Kidney capillary endothelial cell (primary cell): ENCODE measurements at places on chromosomes 5 and 9.

- no peak for DNase-seq
These were observed 552.8 kb upstream of the ST8SIA4 start for GRCh38 chr5:101455851-101456250.

DNA sequence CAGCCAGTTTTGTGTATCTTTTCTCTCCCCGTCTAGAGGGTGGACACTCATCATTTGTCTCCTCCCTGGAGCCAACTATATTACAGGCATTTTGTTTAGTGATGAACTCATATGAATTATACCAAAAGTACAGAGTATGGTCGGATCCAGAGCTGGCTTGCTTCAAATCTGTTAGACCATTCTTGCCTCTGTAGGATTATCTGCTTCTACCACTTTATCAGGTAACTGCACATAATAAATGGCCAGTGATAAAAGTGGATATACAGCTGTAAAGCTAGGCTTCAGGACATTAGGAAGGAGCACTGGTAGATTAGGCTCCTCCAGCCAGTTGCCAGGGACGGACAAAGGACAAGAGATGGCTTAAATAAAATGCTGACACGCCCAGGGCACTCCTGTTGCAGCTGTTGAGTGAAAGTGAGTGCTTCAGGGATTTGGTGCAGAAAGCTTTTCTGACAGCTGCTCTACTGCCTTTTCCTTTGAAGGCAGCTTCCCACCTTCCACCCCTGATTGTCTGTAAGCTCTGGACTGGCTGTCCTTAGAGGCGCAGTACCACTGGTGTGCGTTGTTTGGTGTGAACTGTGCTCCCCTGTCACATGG is 259.2 kb downstream of the PDZD2 start:
- no peak for DNase-seq

DNA sequence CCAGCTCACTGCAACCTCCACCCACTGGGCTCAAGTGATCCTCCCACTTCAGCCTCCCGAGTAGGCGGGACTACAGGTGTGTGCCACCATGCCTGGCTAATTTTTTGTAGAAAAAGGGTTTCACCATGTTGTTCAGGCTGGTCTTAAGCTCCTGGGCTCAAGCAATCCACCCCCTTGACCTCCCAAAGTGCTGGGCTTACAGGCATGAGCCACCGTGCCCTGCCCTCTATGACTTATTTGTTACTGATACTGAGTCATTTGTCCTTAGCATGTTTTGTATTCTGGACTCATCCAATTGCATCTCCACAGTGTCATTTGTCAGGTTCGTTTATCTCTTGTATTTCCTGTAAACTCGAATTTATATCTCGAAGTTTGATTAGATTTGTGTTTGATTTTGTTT is 2.7 kb upstream of the ITK start:
- no peak for DNase-seq

DNA sequence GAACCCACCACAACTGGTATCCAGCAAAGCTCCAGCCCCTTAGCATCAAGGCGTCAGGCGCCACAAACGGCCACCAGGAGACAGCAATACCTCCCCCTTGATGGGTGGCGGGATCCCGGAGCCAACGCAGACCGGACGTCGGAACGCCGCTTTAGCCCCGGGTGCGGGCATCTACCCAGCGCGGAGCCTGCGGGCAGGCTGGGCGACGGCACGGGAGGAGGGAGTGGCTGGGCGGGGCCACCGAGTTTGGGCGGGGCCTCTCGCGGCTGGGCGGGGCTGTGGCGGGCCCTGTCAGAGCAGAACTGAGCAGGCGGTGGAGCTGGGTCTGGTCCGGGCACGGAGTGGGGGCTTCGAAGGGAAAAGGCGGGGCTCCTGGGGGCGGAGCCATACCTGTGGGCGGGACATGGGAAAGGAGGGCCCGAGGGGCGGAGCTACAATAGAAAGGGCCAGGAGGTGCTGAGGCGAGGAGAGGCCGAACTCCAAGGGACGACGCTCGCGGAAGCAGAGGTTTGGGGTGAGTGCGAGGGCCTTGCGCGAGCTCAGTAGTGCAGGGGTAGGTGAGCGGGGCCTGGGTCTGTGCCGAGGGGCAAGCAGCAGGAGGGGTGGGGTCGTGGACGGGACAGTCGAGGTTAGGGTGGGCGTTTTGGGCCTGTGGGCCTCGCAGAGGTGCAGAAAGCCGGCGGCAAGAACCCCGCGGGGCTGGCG is 40.2 kb upstream of the GARNL3 start:
- DNase-seq = peak; percentile 53

- no peak for DNase-seq
These were observed 21.8 kb upstream of the PRUNE2 start for GRCh38 chr9:76927540-76928240.

- DNase-seq = no peak
These were observed 65.7 kb upstream of the BASP1 start for GRCh38 chr5:17151686-17152085.

GRCh38 chr5:80516826-80517225 is 28.9 kb downstream of the FAM151B start:
- no peak for DNase-seq

DNA sequence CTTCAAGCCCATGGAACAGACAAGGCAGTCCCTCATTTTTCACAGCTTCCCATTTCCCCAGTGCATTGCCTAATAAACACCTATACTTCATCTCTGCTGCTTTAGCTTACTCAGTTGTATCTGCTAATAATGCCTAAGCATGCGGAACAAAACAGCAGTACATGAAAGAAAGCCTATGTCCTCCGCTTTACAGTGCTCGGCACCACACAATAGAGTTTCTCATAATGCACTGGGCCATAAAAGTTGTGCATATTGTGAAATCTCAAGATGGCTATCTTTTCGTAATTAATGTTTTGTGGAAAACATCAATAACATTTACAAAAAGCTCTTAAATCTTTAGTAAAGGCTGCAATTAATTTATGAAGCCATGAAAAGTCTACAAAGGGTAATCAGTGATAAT is 69.3 kb downstream of the DENND1A start:
- no peak for DNase-seq

DNA sequence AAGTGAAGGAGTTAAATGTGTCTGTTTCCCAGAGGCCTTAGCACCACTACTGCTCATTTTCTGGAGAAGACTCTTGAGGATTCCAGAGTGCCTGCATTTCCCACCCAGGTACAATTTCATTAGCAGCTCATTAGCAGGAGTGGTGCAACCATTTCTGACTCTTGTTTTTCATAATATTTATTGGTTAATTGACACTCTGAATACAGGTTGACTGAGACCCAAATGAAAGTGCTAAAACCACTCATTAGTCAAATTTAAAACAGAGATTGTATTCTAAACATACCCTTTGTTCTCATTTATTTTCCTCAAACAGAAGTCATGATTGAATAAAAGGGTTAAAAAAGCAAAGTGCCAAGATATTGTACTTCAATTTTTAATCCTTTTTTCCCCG is 134.5 kb downstream of the SIL1 start:
- no peak for DNase-seq

- DNase-seq = no peak
These were observed 1.3 kb downstream of the PCDHGC3 start for GRCh38 chr5:141477044-141477575.
